ENCODE measurements at places on chromosomes 13 and 19.

DNA sequence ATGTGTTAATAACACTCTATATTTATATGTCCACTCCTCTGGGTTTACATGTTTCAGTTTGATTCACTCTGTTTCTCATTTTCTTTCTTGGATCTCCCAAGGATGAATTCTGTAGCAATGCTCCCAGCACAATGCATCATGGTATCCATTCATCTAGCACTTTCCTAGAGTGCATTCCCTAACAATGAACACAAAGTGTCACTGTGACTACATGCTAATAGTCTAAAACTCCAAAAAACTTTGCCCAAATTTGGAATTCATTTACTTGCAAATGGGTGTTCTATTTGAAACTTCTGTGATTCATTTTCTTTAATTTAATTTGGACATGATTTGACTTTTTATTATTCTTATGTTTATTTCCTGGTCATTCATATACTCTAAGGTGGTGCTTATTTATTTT is 286.3 kb downstream of the POU4F1 start:
- no peak overlapping the region for H3K4me3 ChIP-seq
- H3K4me1 ChIP-seq, result no peaks in the 10 kb centered on the region

GRCh38 chr19:55398200-55398925 is 9.2 kb downstream of the UBE2S start:
- peaks cover 14% of the 10 kb centered on the region for H3K4me1 ChIP-seq
- no peaks in the 10 kb centered on the region for H3K27me3 ChIP-seq
- DNase-seq, result no peak
- no peak overlapping the region for H3K27ac ChIP-seq
- H3K4me3 ChIP-seq, result no peak overlapping the region
- peaks cover 18% of the 10 kb centered on the region for H3K36me3 ChIP-seq

GRCh38 chr19:45733160-45733810 is at the start of gene MEIOSIN:
Gene MEIOSIN (plus strand): TSS chr19:45733439. CDS start chr19:45735377, 1,938 bp downstream.
- H3K27ac ChIP-seq, result no peak within 1 kb of the TSS
- no peaks in the 10 kb centered on the region for H3K27me3 ChIP-seq
- H3K4me3 ChIP-seq, result no peak within 1 kb of the TSS
- H3K4me1 ChIP-seq, result peaks cover 7% of the 10 kb centered on the region

- no peak overlapping the region for H3K4me3 ChIP-seq
- H3K36me3 ChIP-seq, result no peaks in the 10 kb centered on the region
- H3K27me3 ChIP-seq, result no peaks in the 10 kb centered on the region
- H3K27ac ChIP-seq, result no peak overlapping the region
Observed at GRCh38 chr13:21898459-21898858, 227.6 kb downstream of the FGF9 start.
